ENCODE measurements at places on chromosomes 2 and 18. TPM values are rescaled to one million over a fixed set of nuclear protein-coding genes. Genes with fewer than 3 reads are reported as not detected.

DNA sequence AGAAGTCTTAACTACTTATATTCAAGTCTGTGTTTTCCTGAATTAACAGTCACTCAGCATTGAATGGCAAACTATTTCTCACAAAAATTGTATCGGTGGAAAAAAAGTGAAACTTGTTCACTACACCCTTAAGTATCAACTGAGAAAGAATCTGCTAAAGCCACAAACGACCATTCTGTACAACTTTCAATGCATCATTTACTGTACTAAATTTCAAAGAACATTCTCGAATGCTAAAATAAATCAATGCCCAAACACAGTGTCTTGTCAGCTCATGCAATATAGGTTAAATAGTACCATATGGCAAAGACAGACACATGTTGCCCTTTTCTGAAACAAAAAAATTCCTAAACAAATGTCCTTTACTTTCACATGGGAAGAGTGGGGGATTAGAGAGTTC is 9.0 kb downstream of the ZNF516 start:
- peaks cover 58% of the 10 kb centered on the region for H3K4me1 ChIP-seq
- H3K27me3 ChIP-seq = no peaks in the 10 kb centered on the region
- H3K4me3 ChIP-seq = no peak overlapping the region
- H3K27ac ChIP-seq = peak overlapping the region; percentile 81
- DNase-seq = no peak
- H3K36me3 ChIP-seq = peaks cover 7% of the 10 kb centered on the region

GRCh38 chr2:23204685-23205242 is 180.2 kb upstream of the KLHL29 start:
- H3K4me3 ChIP-seq = no peak overlapping the region
- peak overlapping the region; percentile 10 for H3K27ac ChIP-seq
- H3K27me3 ChIP-seq = no peaks in the 10 kb centered on the region
- no peak for DNase-seq
- peaks cover 10% of the 10 kb centered on the region for H3K4me1 ChIP-seq

GRCh38 chr2:36416370-36417165 is 61.0 kb downstream of the CRIM1 start:
- H3K27ac ChIP-seq = peak overlapping the region; percentile 49
- H3K4me3 ChIP-seq = no peak overlapping the region
- no peaks in the 10 kb centered on the region for H3K27me3 ChIP-seq
- H3K36me3 ChIP-seq = no peaks in the 10 kb centered on the region
- H3K4me1 ChIP-seq = peaks cover 46% of the 10 kb centered on the region
- DNase-seq = no peak

GRCh38 chr18:78713069-78713468 is 266.5 kb upstream of the SALL3 start:
- H3K27ac ChIP-seq = no peak overlapping the region
- H3K4me3 ChIP-seq = no peak overlapping the region
- H3K4me1 ChIP-seq = no peaks in the 10 kb centered on the region
- no peaks in the 10 kb centered on the region for H3K36me3 ChIP-seq
- peaks cover 8% of the 10 kb centered on the region for H3K27me3 ChIP-seq
- no peak for DNase-seq

Gene KCNG2
- not detected for total RNA-seq

DNA sequence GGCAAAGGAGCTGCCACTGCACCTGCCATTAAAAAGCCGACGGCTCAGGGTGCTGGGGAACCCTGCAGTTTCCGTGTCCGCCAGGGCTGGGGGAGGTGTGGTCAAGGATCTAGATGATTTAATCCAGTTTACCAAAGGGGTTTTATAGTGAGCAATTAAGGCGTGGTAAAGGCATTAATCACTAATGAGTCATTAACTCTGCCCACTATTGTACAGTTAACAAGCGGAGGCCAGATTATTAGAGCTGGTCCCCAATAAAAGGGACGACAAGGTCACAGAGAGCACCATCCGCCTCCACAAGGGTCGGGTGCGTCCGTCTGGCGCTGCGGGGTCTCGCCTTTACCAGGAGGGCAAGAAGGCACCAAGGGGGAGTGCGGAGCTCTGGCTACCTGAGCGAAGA is 9.6 kb downstream of the RAX start:
- peaks cover 100% of the 10 kb centered on the region for H3K27me3 ChIP-seq
- no peak overlapping the region for H3K4me3 ChIP-seq
- H3K27ac ChIP-seq = no peak overlapping the region
- no peaks in the 10 kb centered on the region for H3K36me3 ChIP-seq
